ENCODE measurements at places on chromosomes 16 and 17.

DNA sequence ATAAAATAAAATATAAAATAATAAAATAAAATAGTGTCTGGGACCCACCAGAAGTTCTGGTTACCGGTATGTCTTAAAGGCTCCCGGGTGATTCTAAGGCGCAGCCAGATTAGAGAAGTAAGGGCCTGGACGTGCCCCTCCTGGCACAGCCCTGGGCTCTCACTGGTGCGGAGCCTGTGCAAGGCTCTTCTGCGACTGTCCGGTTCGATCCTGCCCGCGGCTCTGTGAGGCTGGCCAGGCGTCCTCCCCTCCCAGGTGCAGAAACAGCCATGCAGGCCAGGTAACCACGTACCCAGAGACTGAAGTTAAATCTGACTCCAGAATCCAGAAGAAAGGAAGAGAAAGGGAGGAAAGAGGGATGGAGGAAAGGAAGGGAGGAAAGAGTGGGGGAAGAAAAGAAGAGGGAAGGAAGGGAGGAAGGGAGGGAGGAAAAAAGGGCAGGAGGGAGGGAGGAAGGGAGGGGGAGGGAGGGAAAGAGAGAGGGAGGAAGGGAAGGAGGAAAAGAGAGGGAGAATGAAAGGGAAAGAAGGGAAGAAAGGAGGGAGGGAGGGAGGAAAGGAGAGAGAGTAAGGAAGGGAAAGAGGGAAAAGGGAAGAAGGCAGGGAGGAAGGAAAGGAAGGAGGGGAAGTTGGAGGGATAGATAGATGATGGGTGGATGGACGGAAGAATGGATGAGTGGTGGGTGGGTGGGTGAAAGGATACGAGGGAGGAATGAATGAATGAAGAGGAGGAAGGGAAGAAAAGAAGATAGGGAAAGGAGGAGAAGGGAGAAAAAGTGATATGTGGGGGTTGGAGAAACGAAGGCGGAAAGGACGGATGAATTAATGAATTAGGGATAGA lies 42.3 kb downstream of the C16orf82 start:
- DNase-seq: no peak

DNA sequence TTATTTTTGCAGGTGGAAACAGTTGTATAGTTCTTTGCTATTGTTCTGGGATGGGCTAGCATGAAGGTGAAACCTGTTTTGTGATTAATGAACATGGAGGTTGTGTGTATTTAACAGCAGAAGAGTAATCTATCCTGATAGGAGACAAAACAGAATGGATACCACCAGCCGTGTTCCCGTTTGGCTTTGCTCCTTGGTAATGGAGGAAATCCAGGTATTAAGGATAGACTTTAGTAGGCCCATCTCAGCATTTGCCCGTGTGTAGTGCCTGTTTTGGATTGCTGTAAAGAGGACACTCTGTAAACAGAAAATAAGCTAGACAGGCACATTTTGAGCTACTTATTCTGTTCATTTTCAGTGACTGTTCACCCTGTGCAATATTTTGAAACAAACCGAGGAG lies 215.1 kb downstream of the RBFOX1 start:
- no peak for DNase-seq

- no peak for DNase-seq
Observed at GRCh38 chr16:11794996-11795886, 1.8 kb downstream of the ZC3H7A start.

DNA sequence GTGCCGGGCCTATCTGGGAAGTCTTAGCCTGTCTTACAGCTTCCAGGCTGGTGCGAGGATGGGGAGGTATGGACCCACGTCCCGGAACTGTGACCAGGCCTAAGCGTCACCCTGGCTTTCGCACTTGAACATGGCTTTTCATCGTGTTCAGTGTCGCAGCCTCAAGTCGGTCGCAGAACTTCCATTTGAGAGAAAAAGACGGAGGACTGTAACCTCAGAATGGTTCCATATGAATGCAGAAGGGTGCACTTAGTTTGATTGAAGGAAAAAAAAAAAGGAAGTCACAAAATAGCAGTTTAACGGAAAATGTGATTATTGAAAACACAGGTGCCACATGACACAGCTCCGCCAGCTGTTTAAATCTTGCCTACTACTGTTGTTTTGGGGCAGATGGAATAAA lies 30.2 kb upstream of the JPT2 start:
- DNase-seq: no peak

DNA sequence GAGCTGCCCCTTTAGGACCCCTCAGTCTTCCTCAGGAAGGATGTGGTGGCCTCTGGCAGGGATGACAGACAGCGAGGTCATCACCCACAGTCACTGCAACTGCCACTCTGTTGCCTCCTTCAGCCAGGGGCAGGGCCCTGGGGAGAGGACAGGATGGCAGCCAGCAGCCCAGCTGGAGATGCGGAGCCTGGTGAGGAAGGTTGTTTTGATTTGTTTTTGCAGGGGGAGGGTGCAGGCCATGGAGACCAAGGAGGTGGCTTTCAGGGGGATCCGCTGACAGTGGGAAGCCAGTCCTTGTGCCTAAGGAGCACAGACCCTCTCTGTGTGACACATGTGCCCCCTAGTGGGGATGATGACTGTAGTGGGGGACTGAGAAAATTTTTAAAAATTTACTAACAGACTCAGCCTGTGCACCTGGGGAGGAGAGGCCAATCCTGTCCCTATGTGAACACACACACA lies 7.4 kb downstream of the PRCD start:
- DNase-seq: no peak

- no peak for DNase-seq
Observed at GRCh38 chr16:4340443-4340842, 10.7 kb downstream of the PAM16 start.

DNA sequence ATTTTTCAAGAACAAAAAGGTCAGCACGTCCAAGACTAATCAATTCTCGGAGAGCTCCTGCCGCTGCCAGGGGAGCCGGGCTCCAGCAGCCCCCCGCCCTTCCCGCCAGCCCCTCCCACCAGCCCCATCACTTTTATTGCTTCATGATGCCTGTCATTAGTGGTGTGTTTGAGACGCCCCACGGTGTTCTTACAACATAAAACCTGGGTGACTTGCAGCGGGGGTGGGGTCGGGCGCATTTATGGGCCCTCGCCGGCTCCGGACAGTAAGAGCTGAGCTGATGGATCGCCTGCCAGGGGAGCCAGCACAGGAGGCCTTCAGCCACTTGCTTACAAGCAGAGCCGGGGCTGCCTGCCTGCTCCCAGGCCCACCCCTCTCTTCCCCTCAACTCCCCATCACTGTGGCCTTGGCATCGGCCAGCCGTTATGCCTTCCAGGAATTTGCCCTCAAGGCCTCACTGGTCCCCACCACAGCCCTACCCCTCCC lies 82.9 kb upstream of the CBX4 start:
- no peak for DNase-seq

DNA sequence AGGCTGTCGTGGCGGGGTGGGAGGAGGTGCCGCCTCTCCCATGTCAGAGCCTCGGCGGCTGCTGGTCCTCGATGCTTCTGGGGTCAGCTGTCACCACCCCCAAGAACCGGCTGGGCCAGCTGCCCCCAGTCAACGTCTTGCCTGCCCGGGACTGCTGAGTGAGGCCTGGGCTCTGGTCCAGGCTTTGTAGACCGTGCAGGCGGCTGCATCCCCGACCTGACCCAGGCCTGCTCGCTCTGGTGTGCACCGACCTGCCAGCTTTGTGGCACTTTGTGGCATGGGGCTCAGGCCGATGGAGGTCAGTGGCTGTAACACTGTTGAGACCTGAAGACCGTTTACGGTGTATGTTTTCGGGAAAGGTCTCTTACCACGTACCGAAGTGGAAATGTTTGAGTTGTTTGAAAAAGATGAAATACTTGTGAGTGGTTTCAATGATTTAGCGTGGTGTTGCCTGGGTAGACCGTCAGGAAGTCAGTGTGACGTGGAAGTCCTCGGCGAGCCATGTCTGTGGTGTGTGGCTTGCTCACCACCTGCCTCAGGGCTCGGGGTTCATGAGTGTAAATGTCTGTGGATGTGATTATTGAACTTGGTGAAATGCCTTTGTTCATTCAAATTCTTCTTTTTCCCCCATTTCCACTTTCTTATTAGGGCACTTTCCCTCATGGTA lies 53.2 kb upstream of the ZNF750 start:
- DNase-seq: no peak

DNA sequence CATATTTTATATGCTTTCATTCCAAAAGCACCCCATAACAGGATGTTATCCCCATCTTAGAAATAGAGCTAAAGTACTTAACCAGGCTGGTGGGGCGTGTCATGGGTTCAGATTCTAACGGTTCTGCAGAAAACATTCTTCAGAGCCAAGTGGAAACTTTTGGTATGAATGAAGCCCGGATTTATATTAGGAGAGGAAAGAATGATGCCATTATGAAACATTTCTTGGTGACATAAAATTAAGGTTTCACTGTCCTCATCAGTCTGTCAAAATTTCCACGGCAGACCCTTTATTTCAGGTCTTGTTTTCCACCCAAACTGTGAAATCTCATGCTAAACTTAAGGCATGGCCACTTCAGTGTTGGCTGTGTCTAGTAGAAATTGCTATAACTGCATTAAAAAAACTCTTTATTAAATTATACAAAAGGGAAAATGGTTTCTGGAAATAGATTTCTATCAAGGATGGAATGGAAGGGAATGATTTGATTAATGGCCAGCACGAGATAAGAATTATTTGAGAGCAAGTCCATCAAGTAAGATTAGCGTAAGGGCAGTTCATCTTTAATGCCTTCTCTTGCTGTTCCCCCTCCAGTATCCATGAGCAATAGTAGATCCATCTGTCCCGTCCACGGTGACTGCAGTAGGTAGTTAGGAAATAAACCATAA lies 11.7 kb downstream of the PRKCA start:
- no peak for DNase-seq

- no peak for DNase-seq
Observed at GRCh38 chr17:80360396-80360795, 54.6 kb upstream of the ENDOV start.

DNA sequence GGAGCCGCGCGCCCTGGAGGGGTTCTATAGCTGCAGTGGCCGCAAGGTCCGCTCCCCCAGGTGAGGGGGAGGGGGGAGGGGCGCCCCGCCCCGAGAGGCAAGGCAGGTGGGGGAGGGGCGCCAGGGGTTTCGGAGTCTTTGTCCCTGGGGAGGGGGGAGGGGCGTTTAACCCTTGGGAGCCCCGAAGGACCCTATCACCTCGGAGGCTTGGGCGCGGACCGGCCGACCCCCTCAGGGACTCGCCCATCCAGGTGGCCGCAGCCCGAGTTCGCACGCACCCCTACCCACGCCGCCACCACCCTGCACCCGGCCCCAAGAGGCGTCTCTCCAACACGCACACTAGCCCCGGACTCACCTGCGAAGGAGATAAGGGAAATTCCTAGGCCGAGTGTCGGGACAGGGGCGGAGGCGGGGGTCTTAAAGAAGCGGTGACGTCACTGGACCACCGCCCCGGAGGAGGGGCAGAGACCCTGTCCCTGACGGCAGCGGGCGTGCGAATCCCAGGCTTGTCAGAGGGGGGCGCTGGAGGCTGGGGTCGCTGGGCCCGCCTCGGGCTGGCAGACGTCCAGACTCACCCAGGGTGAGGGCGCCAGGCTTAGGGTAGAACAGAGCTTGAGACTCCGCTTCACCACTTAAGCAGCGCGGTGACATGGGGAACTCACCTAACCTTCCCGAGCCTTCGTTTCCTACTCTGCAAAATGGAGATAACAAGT lies at the start of gene CLDN6:
CLDN6 (minus strand) TSS at position 390 of the 713 bp plus-strand sequence. CDS start 2,162 bp downstream, outside the sequence.
- no peak for DNase-seq

GRCh38 chr16:8887431-8887765 lies 5.2 kb downstream of the LITAFD start:
- no peak for DNase-seq

GRCh38 chr16:52494145-52494544 lies 52.8 kb downstream of the TOX3 start:
- DNase-seq: no peak

GRCh38 chr17:28161311-28161710 lies 118.8 kb downstream of the NLK start:
- no peak for DNase-seq

DNA sequence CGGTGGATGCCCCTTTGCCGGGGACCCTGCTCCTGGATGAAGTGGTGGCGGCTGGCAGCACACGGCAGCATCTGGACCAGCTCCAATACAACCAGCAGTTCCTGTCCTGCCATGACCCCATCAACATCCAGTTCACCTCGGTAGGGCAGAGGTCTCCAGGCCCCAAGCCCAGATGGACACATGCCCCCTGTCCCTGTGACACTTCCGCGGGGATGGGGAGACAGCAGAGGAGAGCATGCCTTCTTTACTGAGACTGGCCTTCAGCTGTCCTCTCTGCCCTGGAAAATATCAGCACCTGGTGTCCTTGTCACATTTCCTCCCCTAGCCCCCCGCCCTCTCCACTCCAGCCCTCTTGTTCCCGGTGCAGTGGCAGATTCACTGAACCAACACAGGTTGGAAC lies 6.2 kb downstream of the CHAD start:
- no peak for DNase-seq

GRCh38 chr16:29898135-29898803 lies 1.1 kb downstream of the SEZ6L2 start:
- no peak for DNase-seq

- DNase-seq: no peak
Observed at GRCh38 chr16:30546115-30546514, 11.5 kb upstream of the ZNF747 start.

GRCh38 chr16:68236137-68236825 lies 354 bp upstream of the ESRP2 start:
- DNase-seq: no peak

- no peak for DNase-seq
Observed at GRCh38 chr17:50799582-50799981, 32.3 kb upstream of the ANKRD40CL start.

DNA sequence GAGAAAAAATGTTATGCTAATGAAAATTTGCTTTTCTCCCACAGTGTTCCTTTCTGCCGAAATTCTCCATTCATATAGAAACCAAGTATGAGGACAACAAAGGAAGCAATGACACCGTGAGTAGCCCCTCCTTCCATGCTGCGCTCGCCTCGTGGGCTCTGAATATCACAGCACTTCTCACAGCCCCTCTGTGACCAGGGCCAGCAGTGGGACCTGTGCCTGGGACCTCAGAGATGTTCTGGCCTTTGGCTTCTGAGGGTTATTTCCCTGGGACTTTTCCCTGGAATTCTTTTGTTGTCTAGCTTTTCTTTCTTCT lies 139.6 kb upstream of the NOL11 start:
- no peak for DNase-seq

GRCh38 chr16:89586218-89586617 lies 10.7 kb downstream of the CPNE7 start:
- DNase-seq: no peak

DNA sequence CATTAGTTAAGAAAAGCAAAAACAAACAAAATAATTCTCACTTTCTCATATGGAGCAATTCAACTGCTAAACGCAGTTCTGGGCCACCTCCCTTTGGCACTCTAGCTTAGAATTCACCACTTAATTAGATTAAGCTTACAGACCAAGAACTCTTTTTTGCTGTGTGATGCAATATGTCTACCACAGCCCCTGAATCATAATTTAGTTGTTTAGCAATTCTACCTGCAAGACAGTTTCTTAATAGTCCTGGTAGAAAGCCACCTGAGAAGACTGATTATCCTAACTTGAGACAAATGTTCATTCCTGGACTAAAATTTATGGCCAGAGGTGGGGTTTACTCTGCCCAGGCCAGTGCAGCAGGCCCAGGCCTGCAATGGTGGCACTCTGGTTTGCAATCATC lies 205.9 kb downstream of the HS3ST3A1 start:
- peak; percentile 57 for DNase-seq

Measured in AG09309 (cell line).